ENCODE measurements at places on chromosomes 11 and 22. TPM values are rescaled to one million over a fixed set of nuclear protein-coding genes. Genes with fewer than 3 reads are reported as not detected.

OR8H3 gene
- not detected for total RNA-seq

MMP12 gene
- not detected for total RNA-seq

OSBP2 gene
- 4.7 TPM for total RNA-seq

POU2AF3 gene
- total RNA-seq = 0.64 TPM

OR8D1 gene
- total RNA-seq = not detected

OR52H1 gene
- total RNA-seq = 0.15 TPM

IL18 gene
- total RNA-seq = 22.5 TPM

GRCh38 chr22:50057278-50058060 lies 629 bp downstream of the TTLL8 start:
- DNase-seq = no peak

GRCh38 chr11:11814614-11815452 lies 26.9 kb upstream of the USP47 start:
- no peak for DNase-seq

- DNase-seq = no peak
Measured at GRCh38 chr11:128906185-128907050, 15.3 kb downstream of the KCNJ5 start.

GRCh38 chr22:36433318-36434231 lies 45.8 kb upstream of the MYH9 start:
- no peak for DNase-seq

DNA sequence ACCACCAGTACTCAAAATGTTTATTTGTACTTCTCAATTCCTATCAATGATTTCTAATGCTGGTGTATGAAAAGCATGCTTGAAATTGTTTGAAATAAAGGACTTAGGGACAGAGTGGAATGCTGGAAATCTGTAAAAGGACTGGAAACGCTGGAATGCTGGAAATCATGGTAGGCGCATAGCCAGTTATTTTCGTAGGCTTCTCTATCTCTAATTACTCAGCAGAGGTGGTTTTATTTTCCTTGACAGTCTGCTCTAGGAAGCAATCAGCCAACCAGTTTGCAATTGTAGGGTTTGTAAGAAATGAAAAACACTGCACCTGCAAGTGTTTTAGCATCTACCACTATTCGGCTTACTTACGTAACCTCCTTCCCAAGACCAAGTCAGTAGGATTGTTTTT lies 788 bp downstream of the LIN7C start:
- DNase-seq = no peak

DNA sequence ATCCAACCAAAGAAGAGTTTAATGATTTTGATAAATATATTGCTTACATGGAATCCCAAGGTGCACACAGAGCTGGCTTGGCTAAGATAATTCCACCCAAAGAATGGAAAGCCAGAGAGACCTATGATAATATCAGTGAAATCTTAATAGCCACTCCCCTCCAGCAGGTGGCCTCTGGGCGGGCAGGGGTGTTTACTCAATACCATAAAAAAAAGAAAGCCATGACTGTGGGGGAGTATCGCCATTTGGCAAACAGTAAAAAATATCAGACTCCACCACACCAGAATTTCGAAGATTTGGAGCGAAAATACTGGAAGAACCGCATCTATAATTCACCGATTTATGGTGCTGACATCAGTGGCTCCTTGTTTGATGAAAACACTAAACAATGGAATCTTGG lies 23.9 kb downstream of the KDM4D start:
- DNase-seq = no peak

DNA sequence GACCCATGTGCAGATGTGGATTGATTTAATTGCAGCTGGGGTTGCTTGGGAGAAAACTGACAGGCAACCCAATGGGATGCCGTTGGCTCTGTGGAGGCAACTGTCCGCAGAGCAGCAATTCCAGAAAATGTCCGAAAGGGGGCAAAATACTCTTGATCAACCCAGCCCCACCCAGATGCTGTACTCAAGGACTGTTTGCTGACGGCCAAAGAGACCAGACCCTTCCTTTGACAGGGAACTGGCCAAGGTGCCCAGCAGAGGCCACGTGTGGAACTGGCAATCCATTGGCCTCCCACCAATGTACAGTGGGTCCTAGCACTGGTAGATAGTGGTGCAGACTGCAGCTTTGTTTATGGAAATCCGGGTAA lies 29.7 kb upstream of the KCNA4 start:
- no peak for DNase-seq

- no peak for DNase-seq
Measured at GRCh38 chr11:130472434-130472961, 24.1 kb downstream of the ADAMTS15 start.

GRCh38 chr11:128619540-128620308 lies 32.4 kb upstream of the ETS1 start:
- no peak for DNase-seq

GRCh38 chr11:70169127-70169526 lies 34.0 kb upstream of the FADD start:
- DNase-seq = no peak

GRCh38 chr11:103652013-103652412 lies 384.4 kb upstream of the DDI1 start:
- DNase-seq = no peak

GRCh38 chr11:128572965-128573364 lies 14.4 kb downstream of the ETS1 start:
- no peak for DNase-seq

DNA sequence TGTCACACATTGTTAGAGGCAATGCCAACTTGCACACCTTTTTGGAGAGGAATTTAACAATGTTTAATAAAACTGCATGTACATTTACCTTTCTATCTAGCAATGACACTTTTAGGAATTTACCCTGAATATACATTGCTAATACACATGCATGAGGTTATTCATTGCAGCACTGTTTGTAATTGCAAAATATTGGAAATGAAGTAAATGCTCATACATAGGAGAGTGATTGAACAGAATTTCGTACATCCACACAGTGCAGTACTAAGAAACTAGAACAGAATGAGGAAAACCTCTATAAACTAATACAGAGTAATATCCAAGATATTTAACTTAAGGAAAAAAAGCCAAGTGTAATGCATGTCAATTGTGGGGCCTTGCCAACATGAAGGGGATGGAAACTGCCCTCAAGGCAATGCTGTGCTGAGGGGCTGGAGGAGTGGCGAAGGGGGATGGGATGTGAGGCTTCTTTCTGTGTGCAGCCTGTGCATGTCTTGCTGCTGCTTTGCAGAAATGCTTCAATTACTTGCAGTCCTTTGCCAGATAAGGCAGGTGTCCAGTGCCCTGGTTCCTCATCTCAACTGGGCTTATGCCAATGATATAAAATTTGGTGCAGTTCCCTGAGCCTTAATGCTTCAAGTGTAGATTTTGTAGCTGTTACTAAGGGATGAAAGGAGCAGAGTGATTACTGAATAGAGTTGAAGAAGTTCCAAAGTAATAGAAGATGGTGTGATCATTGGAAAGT lies 96.1 kb downstream of the GRIA4 start:
- no peak for DNase-seq
